ENCODE measurements at places on chromosomes 2 and 18. TPM values are rescaled to one million over a fixed set of nuclear protein-coding genes. Genes with fewer than 3 reads are reported as not detected.
A peak's percentile ranks its signal among the peaks of the same experiment; 100 is the strongest.

The CCDC85A gene
- 3.5 TPM for total RNA-seq

The REG3A gene
- not detected for total RNA-seq

The ITGA4 gene
- 9.7 TPM for total RNA-seq

The CAPG gene
- 28.1 TPM for total RNA-seq

The GAL3ST2 gene
- total RNA-seq, result 0.33 TPM

The HOXD8 gene
- total RNA-seq, result 13.9 TPM

The TMEM17 gene
- 1.7 TPM for total RNA-seq

The ST8SIA5 gene
- under 0.01 TPM for total RNA-seq

The PIK3C3 gene
- 42.5 TPM for total RNA-seq

The BAZ2B gene
- 153 TPM for total RNA-seq

- DNase-seq, result no peak
Measured at GRCh38 chr18:28113271-28114029, 63.5 kb downstream of the CDH2 start.

- no peak for DNase-seq
Measured at GRCh38 chr18:25957017-25957416, 133.4 kb downstream of the SS18 start.

- no peak for DNase-seq
Measured at GRCh38 chr18:33802955-33803354, 224.9 kb downstream of the ASXL3 start.

DNA sequence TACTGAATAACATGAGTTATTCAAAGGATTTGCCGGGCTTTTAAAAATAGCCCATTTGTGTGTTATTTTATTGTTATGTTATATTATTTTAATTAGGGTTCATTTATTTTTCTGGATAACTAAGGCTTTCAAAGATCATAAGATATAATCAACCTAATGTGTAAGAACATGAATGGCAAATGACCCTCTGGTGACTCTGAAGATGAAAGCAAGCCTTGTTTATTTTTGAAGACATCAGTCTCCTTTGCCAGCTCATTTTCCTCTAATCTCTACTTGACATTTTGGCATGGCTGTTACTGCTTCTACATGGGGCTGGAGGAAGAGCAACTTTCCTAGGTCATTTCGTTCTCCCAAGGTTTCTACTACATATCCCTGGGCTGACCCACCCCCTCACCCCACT is 10.6 kb downstream of the FAP start:
- no peak for DNase-seq

DNA sequence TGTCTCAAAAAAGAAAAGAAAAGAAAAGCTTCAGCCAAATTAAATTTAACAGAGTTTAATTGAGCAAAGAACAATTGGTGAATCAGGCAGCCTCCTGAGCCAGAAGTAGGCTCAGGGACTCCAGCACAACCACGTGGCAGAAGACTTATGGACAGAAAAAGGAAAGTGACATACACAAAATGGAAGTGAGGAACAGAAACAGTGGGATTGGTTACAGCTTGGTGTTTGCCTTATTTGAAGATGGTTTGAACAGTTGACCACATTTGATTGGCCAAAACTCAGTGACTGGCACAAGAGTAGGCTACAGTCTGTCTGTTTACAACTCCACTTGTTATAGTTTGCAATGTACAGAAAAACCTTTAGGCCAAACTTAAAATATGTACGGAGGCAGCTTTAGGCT is 83.1 kb downstream of the SOCS6 start:
- DNase-seq, result no peak

- peak; percentile 46 for DNase-seq
Measured at GRCh38 chr2:109459485-109459884, 154.3 kb downstream of the SEPTIN10 start.

DNA sequence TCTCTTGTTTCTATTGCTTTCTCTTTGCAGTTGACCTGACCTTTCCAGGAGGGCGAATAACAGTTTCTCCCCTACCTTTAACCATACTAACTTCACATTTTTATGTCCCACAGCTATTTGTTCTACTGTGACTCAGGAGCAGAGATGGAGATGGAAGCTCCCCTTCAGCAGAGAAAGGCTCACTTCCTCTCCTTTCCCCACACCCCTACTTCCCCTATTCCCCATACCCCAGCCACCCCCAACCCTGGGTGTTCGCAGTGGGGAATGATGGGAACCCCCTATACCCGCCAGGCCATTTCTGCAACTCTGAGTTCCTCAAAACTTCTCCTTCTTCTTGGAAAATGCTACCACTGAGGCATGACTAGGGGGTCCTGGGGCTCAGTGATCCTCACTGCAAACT is 285.4 kb upstream of the MGAT5 start:
- no peak for DNase-seq

GRCh38 chr2:118856330-118856977 is 9.0 kb upstream of the EN1 start:
- no peak for DNase-seq

- no peak for DNase-seq
Measured at GRCh38 chr2:236120141-236120601, 48.0 kb downstream of the GBX2 start.

- no peak for DNase-seq
Measured at GRCh38 chr2:219001577-219002394, 8.6 kb upstream of the CRYBA2 start.

DNA sequence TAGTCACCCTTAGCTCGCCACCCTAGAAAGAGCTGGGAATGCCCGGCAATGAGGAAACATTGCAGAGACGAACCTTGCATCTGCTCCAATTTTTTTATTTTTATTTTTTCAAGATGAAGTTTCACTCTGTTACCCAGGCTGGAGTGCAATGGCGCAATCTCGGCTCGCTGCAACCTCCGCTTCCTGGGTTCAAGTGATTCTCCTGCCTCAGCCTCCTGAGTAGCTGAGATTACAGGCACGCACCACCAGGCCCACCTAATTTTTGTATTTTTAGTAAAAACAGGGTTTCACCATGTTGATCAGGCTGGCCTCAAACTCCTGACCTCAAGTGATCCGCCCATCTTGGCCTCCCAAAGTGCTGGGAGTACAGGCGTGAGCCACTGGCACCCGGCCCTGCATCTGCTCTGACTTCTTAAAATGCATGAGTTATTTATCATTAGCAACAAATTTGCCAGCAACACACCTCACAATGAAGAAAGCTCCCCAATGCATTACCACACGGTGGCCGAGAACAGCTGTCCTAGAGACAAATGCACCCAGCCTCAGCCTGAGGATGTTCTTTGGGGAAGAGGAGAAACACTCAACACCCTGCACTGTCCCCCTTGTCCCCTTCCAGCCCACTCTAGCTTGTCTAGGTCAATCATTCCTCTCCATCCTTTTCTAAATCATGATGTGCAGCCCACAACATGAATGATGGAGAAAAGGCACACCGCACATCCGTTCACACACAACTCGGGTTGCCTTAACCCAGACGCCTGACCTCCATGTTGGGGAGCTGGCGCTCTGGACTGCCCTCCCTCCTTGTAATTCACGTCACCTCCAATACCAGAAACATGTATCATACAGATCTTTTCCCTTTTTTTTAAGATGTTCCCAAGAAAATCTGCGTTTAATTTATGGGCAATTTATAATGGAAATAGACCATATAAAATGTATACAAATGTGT is 46.9 kb downstream of the TTC32 start:
- no peak for DNase-seq

GRCh38 chr2:65700004-65700651 is 267.7 kb upstream of the SPRED2 start:
- DNase-seq, result no peak

DNA sequence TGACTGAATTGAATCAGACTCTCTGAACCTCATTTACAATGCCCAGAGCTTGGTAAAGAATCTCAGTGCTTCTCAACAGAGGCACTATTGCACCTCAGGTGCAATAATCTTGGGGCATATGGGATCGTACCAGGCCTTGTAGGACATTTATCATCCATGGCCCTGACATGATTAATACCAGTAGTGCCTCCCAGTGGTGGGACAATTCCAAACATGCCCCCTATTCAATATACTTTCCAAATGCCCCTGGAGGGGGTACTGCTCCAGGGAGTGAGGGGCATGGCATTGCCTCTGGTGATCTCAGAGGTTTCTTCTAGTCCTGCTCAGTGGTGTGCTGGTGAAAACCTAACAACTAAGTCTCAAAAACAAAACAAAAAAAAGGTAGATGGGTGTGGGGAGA is 174.9 kb upstream of the SMAD2 start:
- DNase-seq, result no peak

DNA sequence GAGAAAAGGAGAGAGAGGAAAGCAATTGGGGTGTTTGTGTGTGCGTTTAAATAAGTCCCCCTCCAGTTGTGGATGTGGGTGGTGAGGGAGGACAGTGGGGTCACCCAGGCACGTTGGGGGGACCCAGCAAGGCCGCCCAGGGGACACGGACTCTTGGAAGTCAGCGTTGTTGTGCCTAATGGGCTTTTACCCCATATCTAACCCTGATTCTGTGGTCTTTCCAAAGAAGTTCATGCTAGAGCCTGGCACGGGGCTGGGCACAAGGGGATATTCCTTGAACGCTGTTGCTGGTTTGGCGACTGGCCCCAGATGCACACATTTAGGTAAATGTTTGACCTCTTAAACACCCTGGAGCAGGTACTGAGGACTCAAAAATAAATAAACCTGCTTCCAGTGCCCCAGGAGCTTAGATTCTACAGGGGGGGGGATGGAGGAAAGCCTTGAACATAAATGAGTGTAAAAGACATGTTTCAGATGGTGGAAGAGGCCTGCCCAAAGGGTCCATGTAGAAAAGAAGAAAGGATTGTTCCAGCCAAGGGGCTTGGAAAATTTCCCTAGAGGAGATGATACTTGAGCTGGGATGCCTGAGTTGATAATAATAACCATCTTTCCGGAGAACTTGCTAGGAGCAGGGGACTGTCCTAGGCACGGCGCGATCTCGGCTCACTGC is 97.7 kb upstream of the SIX3 start:
- DNase-seq, result no peak

GRCh38 chr18:623761-624620 is 27.2 kb downstream of the CLUL1 start:
- peak; percentile 81 for DNase-seq

DNA sequence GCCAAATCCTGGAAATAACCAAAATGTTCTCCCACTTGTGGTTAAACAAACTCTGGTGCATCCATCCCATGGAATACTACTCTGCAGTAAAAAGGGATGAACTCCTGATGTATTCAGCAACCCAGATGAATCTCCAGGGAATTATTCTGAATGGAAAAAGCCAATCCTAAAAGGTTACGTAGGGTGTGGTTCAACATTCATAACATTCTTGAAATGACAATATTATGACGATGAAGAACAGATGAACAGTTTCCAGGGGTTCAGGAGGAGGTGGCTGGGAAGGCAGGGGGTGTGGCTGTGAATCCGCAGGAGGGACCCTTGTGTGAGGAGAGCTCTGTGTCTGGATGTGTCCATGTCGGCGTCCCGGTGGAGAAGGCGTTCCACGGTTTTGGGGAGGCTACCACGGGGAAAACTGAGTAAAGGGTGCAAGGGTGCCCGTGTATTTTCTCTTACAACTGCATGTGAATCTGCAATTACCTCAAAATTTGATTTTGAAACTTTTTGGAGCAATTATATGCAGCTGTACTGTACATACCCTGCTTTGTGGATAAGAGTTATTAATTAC is 47.3 kb downstream of the KCNG2 start:
- DNase-seq, result no peak

DNA sequence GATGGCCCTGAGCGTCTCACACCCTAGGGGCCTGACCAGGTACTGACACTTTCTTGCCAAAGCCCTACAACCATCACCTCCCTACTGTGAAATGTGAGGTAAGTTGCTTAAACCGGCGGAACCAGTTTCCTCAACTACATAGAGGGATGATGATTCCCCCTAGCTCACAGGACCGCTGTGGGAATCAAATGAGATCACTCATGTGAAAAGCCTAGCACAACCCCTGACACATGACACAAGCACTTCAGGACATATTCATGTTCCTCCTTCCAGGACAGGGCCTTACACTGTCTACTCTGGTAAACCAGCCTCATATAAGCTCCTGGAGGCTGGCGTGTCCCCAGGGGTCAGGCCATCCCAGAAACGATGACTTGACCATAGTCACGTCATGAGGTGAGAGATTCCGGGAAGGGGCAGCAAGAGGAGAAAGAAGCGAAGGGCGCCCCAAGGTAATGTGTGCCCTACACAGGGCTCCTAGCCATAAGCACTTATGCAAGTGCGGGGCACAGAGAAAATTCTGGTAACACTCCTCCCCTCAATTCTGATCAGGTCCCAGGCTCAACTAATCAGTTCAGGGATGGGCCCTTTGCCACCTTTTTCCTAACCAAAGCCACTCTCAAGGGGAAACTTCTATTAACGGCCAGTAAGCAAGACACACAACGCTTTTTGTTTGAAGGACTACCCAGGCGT is 49.5 kb downstream of the C2orf42 start:
- DNase-seq, result peak; percentile 74

- peak; percentile 43 for DNase-seq
Measured at GRCh38 chr2:239607517-239608191, 206.8 kb upstream of the HDAC4 start.

DNA sequence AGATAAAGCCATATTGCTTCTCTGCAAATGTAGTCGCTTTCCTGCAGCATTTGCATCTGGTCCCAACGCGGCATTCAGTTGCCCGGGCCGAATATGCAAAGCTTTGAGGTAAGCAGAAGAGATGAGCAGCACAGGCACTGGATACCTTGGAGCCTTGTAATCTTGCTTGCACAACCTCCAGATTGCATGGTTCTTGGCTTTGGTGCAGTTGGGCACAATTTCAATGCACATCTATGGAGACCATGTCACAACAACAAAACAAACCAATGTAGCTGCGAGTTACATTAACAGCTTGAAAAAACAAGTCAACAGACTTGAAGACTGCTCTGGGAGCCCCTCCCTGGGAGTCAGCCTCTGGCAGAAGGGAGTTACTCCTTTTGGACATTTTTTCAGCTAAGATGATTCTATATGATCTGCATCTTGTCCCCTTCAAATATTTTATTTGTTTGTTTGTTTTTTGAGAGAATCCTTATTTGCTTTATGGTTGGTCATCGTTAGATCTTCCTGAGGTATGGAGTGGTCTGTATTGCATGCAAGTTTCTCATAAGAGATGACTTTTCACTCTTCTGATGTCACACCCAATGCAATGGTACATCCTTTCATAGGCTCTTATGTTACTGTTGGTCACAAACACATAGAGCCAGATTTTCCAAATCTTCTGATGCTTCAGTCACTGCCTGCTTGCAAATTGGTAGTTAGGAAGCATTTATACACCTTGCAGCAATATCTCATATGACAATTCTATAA is 113.5 kb downstream of the EFEMP1 start:
- DNase-seq, result peak; percentile 76

DNA sequence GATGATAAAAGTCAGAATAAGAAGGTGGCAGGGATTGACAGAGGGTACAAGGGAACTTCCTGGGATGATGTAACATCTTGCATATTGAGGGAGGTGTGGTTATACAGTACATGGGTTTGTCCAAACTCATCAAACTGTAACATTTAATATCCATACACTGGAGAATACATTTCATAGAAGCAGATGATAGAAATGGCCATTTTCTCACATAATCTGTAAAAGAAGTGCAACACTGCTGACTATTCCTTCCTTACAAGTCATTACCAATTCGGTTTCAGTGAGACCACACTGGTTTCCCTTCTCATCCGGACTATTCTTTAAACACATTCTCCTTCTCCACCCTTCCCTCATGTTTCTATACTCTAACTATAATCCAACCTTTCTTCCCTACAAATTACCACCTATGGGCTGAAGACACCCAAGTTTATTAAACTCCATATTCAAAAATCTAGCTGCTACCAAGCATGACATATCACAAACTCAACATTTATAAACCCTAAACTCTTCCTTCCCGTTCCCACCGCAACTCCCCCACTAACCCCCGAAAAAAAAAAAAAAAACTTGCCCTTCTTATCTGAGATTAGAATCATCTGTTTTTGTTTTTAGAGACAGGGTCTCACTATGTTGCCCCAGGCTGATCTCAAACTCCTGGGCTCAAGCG is 1.6 kb downstream of the COX7A2L start:
- DNase-seq, result no peak

All from sigmoid colon (tissue), 7 donors.